Neural crest cell (in vitro differentiated cells): ENCODE measurements at places on chromosomes 7 and 10.

GRCh38 chr10:84173501-84173929, at the start of gene GPR15LG:
TSS of gene GPR15LG (plus strand) at chr10:84173801. CDS start at chr10:84173852, 51 bp downstream.
- H3K4me3 ChIP-seq, result no peak within 1 kb of the TSS
- H3K27ac ChIP-seq, result no peak within 1 kb of the TSS
- H3K27me3 ChIP-seq, result no peaks in the 10 kb centered on the region
- peaks cover 10% of the 10 kb centered on the region for H3K4me1 ChIP-seq
- DNase-seq, result no peak

GRCh38 chr10:33897291-33897752, 562.9 kb upstream of the NRP1 start:
- DNase-seq, result no peak
- H3K27ac ChIP-seq, result no peak overlapping the region
- peaks cover 5% of the 10 kb centered on the region for H3K36me3 ChIP-seq
- H3K4me3 ChIP-seq, result no peak overlapping the region
- H3K4me1 ChIP-seq, result peaks cover 10% of the 10 kb centered on the region
- H3K27me3 ChIP-seq, result no peaks in the 10 kb centered on the region

DNA sequence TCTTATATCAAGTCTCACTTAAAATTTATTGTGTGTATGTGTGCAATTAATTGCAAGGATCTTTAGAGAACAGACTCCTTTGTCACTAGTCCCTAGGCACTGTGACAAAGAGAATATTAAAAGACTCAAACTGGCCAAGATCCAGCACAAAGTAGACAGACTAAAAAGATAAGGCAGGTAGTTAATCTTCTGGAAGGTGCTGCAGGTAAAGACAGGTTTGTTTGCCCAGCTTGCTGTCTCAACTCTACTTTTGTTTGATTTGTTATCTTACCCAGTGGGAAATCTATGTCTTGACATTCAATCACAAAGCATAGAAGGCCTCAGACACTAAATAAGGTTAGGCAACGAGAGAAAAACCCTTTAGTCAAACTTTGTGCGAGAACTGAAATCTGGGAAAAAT, 807.9 kb upstream of the LRRN3 start:
- no peak overlapping the region for H3K27ac ChIP-seq
- no peaks in the 10 kb centered on the region for H3K4me1 ChIP-seq
- DNase-seq, result no peak
- no peaks in the 10 kb centered on the region for H3K27me3 ChIP-seq
- no peaks in the 10 kb centered on the region for H3K36me3 ChIP-seq
- H3K4me3 ChIP-seq, result no peak overlapping the region

DNA sequence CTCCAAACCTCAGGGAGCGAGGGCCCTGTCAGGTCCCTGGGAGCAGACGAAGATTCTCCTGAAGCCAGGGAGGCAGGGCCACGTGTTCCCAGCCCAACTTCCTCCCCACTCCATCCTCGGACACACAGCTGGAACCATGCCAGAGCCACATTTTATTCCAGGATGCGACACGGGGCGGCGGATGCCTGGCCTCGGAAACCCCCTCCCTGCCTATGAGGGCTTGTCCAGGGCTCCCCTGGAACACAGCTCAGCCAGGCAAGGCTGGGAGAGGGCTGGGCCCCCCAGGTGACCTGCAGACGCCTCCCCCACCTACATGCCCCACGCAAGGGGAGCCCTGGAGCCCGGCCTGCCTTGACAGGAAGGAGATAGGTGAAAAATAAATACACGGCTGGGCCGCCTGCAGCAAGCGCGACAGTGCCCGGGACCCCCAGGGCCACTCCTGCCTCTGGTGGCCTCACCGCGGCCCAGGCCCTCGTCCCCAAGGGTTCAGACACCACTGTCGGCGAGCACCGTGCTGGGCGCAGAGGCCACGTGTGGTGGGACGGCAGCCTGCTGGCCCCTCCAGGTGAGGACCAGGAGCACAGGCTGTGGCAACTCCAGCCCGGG, 21.5 kb downstream of the GET4 start:
- no peak overlapping the region for H3K4me3 ChIP-seq
- no peak for DNase-seq
- H3K27ac ChIP-seq, result no peak overlapping the region
- peaks cover 7% of the 10 kb centered on the region for H3K27me3 ChIP-seq
